ENCODE measurements at places on chromosomes 13 and 19.

DNA sequence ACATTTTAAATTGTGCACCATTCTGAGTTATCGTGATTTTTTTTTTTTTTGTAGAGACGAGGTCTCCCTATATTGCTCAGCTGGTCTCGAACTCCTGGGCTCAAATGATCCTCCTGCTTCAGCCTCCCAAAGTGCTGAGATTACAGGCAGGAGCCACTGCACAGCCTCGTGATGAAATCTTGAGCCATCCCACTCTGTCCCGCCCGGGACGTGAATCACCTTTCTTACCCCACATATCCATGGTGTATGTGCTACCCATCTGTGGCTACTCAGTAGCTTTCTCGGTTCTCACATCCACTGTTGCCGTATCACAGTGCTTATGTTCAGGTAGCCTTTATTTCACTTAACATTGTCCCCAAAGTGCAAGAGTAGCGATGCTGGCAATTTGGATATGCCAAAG lies 26.5 kb downstream of the PAK4 start:
- DNase-seq, result no peak

DNA sequence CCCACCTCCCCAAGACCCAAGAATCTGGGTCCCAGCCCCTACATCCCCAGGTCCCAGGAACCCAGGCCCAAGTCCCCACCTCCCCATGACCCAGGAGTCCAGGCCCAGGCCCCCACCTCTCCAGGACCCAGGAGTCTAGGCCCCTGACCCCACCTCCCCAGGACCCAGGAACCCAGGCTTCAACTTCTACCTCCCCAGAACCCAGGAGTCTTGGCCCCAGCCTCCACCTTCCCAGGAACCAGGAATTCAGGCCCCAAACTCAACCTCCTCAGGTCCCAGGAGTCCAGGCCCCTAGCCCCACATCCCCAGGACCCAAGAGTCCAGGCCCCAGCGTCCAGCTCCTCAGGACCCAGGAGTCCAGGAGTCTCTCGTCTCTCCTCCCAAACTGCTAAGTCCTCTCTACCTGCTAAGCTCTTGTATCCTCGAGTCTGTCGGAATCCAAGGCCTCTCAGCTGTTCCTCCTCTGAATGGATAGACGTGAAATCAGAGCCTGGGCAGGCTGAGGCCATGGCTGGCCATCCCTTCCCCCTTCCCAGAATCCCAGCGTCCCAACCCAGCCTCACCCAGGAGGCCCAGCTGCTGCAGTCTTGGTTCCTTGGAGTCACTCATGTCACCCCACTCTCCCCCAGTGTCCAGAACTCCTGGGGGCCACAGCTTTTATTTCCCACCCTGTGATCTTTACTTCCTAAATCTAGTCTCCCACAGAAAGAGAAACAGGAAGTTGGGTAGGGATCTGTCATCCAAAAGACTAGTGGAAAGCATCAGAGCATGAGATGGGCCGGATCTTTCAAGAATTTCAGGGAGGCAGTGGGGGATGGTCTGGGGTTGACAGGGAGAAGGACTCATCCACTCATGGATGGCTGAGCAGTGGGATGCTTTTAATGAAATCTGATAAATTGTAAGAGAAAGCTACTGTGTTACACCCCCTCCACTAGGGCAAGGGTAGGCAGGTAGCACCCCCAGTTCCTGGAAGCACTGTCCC lies at the start of gene CD209:
CD209 (minus strand) TSS at position 632 of the 982 bp plus-strand sequence; CDS start at position 609, 23 bp downstream.
- no peak for DNase-seq

GRCh38 chr19:21603431-21604231 lies 98.2 kb downstream of the ZNF429 start:
- DNase-seq, result no peak

DNA sequence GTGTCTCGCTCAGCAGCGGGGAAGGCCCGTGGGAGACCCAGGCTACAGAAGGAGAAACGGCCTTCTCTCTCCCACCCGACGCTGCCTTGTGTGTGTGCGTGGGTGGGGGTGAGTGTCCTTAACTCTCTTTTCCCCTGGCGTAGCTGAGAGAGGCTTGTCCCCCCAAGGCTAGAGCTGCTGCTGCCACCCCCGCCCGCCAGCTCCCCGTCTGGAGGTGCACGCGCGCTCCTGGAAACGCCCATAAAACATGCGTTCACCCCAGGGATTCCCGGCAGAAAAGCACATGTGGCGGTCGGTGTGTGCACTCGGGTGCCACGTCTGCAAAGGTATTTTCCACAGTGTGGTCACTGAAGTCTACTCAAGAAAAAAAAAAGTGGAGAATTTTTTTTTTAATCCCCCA lies 36.1 kb downstream of the GADD45B start:
- DNase-seq, result no peak

- no peak for DNase-seq
Measured at GRCh38 chr13:95660981-95661581, 15.9 kb upstream of the DNAJC3 start.

DNA sequence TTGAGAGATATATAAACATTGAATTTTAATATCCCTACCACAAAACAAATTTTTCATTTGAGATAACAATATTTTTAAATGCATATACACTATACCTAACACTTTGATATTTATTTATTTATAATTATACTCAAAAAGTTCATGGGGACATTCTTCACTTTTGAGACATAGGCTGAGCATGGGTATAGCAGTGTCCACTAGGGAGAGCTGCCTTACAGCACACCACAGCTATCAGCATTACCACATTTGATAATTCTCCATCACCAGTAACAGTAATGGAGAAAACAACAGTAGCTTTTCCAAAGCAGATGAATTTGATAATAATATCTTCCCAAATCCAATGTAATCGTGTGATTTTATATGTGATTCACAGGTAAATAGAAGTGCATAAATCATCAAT lies 626.1 kb downstream of the DACH1 start:
- no peak for DNase-seq

GRCh38 chr13:22700246-22700887 lies 480.4 kb upstream of the SGCG start:
- no peak for DNase-seq

DNA sequence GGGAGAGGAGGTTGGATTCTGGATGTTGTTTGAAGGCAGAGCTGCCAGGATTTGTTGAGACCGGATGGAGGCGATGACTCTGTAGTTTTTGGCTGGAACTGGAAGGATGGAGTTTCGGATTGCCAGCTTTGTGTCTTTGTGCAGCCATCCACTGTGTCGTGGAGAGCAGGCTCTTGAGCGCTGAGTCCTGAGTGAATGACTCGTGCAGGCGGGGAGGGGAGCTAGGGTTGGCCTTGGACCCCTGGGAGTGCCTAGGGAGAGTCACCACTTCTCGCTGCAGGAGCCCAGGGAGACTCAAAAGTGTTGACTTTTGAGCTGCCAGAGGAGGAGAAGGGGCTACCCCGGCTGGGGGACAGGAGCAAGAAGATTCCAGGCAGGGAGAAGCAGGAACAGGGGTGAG lies 3.9 kb downstream of the TOMM40 start:
- DNase-seq, result no peak

DNA sequence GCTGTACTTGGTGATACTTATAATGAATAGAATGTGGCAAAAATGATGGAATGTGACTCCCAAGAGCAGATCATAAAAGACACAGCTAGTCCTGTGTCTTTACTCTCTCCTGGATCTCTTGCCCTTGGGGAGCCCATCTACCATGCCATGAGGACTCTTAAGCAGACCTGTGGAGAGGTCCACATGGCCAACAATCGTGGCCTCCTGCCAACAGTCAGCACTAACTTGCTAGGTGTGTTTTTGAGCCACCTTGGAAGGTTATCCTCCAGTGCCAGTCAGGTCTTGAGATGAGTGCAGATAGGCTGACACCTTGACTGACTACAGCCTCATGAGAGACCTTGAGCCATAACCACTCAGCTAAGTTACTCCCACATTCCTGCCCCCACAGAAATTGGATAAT lies 22.3 kb upstream of the GPR183 start:
- DNase-seq, result no peak

DNA sequence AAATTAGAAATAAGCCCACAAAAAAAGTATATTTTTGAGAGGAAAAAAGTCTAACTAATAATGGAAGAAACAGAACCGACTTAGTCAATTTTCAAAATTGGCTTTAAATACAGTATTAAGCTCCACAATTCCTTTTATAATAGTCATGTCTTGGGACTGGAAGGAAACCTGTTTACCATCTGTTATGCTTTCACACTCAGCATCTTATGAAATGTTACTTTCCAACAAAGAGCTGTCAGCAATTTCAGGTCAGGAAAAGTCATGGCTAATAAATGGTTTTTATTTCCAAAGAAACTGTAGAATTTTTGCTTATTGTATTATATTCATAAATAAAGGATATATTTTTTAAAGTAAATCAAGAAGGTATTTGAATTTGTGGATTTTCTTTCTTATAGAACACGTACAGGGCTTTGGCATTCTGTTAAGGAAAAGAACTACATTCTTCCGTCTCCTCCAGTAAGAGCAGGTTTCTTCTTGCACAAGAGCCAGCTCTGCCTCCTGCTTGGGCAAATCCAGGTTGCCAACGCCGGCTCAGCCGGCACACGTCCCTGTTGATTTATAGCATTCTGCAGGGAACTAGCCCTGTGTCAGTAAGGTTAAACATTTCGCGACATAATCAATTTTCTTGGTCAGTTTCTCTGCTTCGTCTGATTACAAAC lies 52.9 kb upstream of the GPR12 start:
- no peak for DNase-seq

DNA sequence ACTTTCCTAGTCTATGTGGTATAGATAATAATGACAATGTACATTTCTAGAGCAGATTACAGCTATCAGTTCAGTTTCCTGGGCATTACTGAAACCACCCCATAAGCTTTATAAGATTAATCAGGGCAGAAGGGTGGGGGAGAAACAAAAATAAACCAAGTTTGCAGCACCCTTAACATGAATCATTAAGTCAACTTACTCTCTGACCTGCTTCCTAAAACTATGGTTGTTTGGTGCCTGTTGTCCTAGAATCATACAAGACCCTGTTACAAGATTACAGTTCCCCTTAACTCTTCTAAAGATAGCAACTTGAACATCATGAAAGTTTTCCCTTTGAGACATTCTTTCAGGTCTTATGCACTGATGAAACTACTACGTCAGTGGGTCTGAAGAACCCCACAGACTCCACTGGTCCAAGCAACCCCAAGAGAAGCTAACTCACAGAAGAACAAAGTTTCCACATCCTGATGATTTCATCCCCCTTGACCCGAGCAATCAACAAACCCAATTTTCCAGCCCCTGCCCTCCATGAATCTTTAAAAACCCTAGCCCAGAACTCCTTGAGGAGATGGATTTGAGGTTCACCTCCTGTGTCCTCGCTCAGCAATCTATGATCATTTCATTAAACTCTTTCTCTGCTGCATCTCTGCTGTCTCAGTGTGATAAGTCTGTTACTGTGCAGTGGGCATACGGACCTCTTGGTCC lies 336.5 kb downstream of the FOXO1 start:
- DNase-seq, result no peak

- no peak for DNase-seq
Measured at GRCh38 chr13:111168107-111168506, 53.0 kb downstream of the ARHGEF7 start.

GRCh38 chr19:53982611-53983010 lies 8.8 kb upstream of the CACNG6 start:
- DNase-seq, result peak; percentile 19

DNA sequence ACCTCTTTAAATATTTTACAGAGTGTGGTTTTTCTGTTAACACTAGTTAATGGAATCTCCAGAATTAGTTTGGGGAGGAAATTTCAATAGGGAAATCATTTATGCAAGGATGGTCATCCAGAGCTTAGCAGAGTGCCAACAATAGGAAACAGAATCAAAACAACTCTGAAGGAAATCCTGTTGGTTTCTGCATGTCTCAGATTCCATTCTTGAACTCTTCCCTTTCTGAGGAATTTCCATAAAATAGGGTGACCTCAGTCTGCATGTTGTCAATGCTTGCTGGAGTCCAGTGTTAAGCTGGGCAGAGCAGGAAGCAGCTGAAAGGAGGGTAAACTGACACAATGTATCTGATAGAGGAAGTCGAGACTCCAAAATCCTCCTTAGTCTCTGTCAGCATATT lies 16.9 kb downstream of the CBY2 start:
- DNase-seq, result no peak

DNA sequence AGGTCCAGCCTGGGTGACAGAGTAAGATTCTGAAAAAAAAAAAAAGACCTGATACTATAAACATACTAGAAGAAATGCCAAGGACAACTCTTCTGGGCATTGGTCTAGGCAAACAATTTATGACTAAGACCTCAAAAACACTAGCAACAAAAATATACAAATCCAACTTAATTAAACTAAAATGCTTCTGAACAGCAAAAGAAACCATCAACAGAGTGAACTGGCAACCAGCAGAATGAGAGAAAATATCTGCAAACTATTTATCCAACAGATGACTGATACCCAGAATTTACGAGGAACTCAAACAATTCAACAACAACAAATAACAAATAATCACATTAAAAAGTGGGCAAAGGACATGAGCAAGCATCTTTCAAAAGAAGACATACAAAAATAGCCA lies 26.8 kb upstream of the GPC6 start:
- no peak for DNase-seq

- peak; percentile 73 for DNase-seq
Measured at GRCh38 chr13:114049026-114049425, 75.2 kb upstream of the C13orf46 start.

GRCh38 chr19:44587963-44588770 lies 25.2 kb upstream of the IGSF23 start:
- DNase-seq, result no peak

- DNase-seq, result no peak
Measured at GRCh38 chr13:91946498-91947070, 548.2 kb downstream of the GPC5 start.

DNA sequence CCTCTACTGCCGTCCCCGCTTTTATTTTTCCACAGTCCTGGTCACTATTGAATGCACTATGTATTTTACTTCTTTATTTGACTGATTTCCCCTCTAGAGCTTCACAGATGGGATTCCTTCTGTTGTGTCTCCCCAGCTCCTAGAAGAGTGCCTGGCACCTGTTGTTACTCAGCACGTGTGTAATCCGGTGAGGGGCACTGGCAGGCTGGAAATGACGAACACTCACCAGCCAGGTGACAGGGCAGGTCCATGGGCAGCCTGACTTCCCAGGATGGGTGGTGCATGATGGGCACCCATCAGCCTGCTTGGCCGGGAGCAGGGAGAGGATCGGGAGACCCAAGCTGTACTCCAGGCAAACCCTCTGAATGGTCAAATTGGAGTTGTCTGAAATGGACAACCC lies 67.2 kb downstream of the CEBPG start:
- DNase-seq, result no peak

GRCh38 chr13:89061821-89062220 lies 1390.7 kb downstream of the SLITRK5 start:
- no peak for DNase-seq

DNA sequence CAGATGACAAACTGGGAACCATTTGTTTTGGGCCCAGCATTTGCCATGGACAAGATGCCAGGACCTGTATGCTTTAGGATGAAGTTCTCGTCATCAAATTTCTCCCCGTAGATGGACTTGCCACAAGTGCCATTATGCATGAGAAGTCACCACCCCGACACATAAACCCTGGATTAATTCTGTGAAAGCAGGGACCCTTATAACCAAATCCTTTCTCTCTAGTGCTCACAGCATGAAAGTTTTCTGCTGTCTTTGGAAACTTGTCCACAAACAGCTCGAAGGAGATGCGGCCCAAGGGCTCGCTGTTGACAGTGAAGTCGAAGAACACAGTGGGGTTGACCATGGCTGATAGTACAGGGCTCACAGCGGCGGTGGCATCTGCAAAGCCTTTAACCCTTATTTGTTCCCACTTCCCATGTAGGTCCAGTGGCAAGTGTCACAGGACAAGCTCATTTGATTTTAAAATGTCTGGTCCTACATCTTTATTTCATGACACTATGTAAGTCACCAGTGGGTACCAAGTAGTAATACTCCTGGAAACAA lies 75.2 kb upstream of the MIR17HG start:
- DNase-seq, result no peak

- no peak for DNase-seq
Measured at GRCh38 chr13:80217614-80218456, 123.1 kb downstream of the SPRY2 start.

GRCh38 chr19:39867133-39867532 lies 21.0 kb upstream of the FBL start:
- no peak for DNase-seq
